ENCODE measurements at places on chromosomes 4 and X. TPM values are rescaled to one million over a fixed set of nuclear protein-coding genes. Genes with fewer than 3 reads are reported as not detected.

DNA sequence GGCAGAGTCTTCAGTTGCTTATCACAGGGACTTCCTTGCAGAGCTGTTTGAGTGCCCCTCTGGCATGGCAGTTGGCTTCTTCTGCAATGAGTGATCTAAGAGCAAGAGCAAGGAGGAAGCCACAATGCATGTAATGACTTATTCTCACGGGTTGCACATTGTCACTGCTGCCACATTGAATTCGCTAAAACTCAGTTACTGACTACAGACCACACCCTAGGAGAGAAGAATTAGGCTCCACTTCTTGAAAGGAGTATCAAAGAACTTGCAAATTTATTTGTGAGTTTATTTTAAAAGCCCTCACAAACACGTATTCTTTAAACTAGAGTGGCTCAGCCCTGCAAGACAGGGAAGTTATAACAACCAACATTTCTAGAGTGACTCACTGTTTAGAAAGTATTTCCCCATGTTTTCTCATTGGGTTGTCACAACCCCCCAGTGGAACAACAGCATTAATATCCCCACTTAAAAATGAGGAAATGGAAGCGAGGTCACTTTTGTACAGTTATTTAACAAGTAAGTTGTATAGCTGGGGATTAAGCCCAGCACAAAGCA is 32.4 kb upstream of the RBPJ start:
- DNase-seq = no peak

F8A3 gene
- 1.2 TPM for total RNA-seq

VAMP7 gene
- 41.7 TPM for total RNA-seq

- DNase-seq = no peak
Measured at GRCh38 chr4:53227451-53227850, 138.4 kb downstream of the SCFD2 start.

GRCh38 chr4:85748654-85749053 is 273.7 kb downstream of the ARHGAP24 start:
- no peak for DNase-seq
